ENCODE measurements at places on chromosomes 12 and 14.

DNA sequence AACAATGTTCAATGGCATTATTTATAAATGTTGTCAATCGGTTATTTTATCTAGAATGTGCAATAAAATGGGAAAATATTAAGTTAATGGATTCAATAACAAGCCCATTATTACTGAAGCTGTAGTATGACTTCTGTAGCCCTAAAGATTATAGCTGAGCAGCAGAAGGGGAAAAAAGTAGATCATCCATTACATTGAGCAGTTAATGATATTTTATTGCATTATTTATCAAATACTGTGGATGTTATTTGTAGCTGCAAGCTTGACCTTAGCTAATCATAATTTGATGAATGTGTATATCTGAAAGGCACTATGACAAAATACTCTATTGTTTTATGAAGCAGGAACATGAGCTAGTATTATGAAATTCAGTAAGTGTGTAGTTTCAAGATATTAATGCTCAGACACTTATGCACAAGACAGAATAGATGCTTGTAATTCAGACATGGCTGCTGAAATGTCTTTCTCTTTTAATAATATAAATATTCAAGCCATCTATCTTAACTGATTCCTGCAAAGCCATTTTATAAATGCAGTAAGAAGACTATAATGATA is 131.5 kb upstream of the MGAT4C start:
- DNase-seq = no peak

DNA sequence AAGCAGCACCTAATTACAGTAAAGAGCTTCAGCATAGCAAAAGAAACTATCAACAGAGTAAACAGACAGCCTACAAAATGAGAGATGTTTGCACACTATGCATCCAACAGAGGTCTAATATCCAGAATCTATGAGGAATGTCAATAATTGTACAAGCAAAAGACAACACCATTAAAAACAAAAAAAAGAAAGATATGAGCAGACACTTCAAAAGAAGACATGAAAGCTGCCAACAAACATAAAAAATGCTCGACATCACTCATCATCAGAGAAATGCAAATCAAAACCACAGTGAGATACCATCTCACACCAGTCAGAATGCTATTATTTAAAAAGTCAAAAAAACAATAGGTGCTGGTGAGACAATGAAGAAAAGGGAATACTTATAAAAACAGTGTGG is 273.1 kb downstream of the TMTC2 start:
- no peak for DNase-seq

- no peak for DNase-seq
These were observed 30.1 kb downstream of the NTF3 start for GRCh38 chr12:5461966-5462365.

DNA sequence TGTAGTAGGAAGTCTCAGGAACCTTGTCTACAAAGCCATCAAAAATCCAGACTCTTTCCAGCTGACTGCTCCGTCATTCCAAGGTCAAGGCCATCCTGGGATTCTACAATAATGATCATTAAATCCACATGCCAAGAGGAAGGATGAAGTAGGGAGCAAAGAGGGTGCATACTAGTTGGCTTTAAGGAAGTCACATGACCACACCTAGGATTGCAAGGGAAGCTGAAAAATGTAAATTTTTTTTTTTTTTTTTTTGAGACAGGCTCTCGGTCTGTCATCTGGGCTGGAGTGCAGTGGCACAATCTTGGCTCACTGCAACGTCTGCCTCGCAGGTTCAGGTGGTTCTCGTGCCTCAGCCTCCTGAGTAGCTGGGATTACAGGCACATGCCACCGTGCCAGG is 7.3 kb upstream of the MRPL42 start:
- no peak for DNase-seq

GRCh38 chr12:66244446-66244845 is 55.4 kb downstream of the IRAK3 start:
- no peak for DNase-seq

GRCh38 chr12:54207539-54208294 is 18.9 kb upstream of the SMUG1 start:
- peak; percentile 57 for DNase-seq

DNA sequence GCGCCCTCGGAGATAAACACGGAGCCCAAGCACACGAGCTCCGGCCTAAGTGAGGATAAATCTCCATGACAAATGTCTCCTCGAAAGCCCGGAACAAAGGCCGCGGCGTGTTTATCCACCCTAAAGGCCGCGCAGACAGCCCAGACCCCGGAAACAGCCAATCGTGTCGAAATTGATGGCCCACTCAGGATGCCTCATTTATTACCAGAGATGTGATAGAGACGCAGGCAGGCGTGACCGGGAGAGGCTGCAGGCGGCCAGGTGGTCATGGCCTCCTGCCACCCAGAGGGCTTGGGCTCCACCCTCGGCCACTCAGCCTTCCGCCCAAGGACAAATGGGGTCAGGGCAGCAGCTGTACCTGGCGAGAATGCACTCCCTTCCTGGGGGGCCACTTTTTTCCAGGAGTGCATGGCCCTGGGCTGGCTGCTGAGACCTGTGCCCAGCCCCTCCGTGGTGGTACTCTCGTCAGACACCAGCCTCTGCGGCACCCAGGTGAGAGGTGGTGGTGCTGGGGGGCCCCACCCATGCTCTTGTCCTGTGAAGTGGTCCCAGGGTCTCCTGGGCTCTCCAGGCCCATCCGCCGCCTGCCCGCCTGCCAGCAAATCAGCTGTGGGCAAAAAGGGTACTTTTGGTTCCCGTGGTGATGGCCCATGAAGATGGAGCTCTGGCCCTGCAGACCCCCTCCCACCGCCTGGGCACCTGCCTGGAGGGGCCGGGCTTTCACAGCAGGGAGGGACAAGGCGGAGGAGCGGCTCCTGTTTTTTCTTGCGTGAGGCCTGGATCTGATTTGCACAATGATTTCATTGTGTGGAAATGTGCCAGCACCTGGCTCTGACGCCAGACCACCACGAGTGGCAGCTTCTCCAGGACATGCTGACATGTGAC is 211.5 kb upstream of the C14orf180 start:
- DNase-seq = no peak

DNA sequence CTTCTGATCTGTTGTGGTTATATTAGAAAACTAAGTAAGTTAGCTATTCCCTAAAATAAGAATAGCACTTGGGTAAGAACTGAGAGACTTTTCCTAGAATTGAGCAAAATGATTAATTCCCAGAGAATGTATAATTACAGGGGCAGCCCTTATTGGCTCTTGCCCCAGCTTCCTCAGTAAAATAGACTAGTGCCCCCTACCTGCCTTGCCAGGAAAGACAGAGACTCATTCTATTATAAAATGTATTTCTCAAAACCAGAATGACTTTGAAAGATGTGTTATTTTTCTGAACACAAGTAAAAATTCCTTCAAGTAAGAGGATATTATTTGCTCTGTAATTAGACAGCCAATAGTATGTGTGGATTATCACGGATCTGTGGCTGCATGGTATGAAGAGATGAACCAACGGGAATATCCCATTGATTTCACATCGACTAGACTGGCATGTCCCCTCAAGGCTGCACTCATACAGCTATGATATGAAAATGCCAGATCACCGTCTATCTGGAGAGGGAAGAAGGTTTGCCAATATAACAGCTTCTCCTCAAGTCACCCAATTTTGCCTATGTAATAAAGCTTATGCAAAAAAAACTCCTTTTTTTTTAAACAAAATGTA is 7.4 kb upstream of the GLRX5 start:
- DNase-seq = no peak

GRCh38 chr12:46300910-46301309 is 32.1 kb upstream of the SLC38A1 start:
- DNase-seq = peak; percentile 24

DNA sequence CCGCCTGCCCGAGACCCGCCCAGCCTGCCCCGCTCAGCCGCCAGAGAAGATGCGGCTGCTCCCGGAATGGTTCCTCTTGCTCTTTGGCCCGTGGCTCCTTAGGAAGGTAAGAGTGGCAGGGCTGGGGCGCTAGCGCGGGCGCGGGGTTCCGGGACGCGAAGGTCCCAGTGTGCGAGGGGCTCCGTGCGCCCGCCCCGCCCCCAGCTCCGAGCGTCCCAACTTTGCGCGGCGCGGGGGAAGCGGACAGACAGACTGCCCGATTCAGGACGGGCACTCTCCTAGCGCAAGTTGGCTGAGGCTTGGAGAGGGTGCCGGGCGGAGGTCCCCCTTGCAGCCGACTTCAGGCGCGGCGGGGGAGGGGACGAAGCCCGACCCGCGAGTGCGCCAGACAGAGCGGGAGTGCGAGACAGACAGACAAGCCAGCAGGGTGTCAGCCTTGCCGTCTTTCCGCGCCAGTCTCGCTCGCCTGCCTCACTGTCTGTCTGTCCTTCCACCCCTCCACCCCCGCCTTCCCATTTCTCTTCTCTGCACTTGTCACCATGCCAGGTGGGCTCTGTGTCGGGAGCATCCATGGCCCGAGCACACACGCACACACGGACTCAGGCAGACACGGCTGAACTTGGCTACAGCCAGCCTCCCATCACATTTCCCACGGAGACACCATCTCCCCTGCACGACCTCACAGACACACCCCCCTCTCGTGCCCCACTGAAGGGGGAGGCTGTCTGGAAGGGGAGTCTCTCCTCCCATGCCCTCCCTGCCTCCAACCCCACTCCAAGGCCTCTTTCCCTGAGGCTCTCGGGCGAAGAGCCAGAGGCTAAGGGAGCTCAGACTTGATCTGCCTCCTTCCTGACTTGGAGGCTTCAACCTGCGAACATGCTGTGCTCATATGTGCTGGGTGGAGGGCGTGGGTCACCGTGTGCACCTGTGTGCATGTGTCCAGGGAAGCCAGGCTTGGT is 606 bp downstream of the NXPH4 start:
- no peak for DNase-seq

GRCh38 chr14:87998482-87998881 is 5.5 kb upstream of the GALC start:
- no peak for DNase-seq

GRCh38 chr12:14994610-14995009 is 21.8 kb downstream of the PDE6H start:
- DNase-seq = no peak

All from left ventricle myocardium inferior (tissue), 1 donor.